Natural killer cell (primary cell): ENCODE measurements at places on chromosomes 3 and 15.

DNA sequence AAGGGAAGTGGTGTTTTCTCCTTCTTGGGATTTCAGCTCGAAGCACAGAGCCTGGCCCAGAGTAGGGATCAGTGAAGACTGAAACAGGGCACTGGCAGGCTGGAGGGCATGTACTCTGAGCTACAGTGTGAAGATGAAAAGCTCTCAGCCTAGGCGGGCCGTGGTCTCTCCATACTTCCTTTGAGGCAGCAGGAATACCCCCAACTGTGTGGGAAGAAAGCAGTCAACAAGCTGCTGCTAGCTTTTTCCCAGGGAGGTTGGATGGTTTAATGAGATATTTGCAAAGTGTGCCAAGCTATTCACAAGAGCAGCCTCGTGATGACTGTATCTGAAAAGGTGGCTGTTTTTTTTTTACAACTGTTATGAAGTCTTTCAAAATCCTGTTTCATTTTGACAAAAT lies 47.2 kb downstream of the NMNAT3 start:
- DNase-seq = no peak

- DNase-seq = no peak
Measured at GRCh38 chr3:14147066-14147435, 22.2 kb downstream of the TMEM43 start.

- peak; percentile 66 for DNase-seq
Measured at GRCh38 chr3:52232279-52233107, 6.5 kb downstream of the TWF2 start.

DNA sequence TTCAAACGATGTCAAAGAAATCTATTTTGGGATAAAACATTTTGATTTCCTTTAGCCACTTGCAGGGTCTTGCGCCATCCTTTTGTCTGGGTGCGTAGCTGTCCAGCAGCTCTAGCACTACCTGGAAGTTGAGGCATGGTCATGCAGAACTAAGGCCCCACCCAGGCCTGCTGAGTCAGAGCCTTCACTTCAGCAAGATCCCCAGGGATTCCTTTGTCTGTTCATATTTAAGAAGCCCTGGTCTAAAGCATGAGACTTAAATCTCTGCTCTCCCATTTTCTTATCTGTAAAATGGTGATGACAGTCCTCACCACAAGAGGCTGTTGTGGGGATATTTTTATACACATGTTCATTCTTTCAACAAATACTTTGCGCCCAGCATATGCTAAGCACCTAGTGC lies 99.0 kb upstream of the CTDSPL start:
- DNase-seq = no peak
